ENCODE measurements at places on chromosomes 16 and 17. TPM values are rescaled to one million over a fixed set of nuclear protein-coding genes. Genes with fewer than 3 reads are reported as not detected.

CFAP97D1 gene
- not detected for polyA plus RNA-seq

SYCE1L gene
- polyA plus RNA-seq: 1.00 TPM

RMI2 gene
- polyA plus RNA-seq: 25.3 TPM

NAA60 gene
- polyA plus RNA-seq: 32.5 TPM

VKORC1 gene
- polyA plus RNA-seq: 66.5 TPM

CSH1 gene
- polyA plus RNA-seq: not detected

ITGA2B gene
- 0.70 TPM for polyA plus RNA-seq

TMIGD1 gene
- polyA plus RNA-seq: not detected

FBXW10B gene
- not detected for polyA plus RNA-seq

FOXC2 gene
- not detected for polyA plus RNA-seq

PLCG2 gene
- polyA plus RNA-seq: 94.6 TPM

GSG1L gene
- not detected for polyA plus RNA-seq
